Hematopoietic multipotent progenitor cell treated with erythropoietin and hydrocortisone succinate and interleukin-3 and kit ligand, for 6 days (in vitro differentiated cells): ENCODE measurements at places on chromosomes 2 and 18.

DNA sequence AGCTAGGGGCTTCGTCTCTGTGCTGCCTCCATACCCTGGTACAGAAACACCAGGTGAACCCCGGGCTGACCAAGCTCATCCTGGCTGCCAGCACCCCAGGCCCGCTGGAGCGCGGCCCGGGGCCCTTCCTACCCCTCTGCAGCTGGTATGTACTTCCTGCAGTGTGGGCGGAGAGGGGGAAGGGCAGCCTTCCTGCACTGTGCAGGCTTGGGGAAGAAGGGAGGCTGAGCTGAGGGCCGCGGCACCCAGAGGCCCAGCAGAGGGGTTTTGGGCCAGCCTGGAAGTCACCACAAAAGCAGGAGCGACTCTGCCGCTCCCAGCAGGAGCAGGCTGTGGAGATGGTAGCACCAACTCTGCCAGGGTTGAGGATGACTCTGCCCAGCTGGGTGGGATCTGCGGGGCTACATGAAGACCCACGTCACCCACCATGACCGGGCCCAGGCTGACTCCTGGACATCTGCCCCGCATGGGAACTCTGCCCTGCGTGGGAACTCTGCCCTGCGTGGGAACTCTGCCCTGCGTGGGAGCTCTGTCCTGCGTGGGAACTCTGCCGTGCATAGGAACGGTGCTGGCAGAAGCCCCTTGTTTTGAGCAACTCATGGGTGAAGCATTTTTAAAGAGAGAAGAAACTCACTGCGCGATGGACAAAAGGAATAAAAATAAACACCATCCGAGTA is 273.3 kb downstream of the NDUFA10 start:
- DNase-seq, result peak; percentile 32

- DNase-seq, result peak; percentile 68
These were observed 8.4 kb upstream of the NR4A2 start for GRCh38 chr2:156340804-156341451.

DNA sequence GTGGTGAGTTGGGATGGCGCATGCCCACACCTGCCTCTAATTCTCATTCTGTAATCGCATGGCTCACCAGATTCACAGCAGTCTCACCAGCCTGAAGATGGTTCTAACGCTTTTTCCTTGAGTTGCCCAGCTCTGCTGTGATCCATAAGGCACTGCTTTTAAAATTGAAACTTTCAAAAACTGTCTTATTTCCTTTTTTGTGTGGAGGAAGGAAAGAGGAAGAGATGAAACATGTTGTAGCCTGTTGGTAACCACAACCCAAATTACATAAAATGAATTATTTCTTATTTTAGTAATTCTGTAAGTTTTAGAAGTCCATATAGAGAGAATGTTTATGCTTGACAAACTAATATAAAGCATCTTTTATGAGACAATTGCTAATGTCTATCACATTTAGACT is 165.4 kb downstream of the RBM43 start:
- DNase-seq, result no peak

GRCh38 chr2:16621316-16621715 is 44.3 kb downstream of the CYRIA start:
- no peak for DNase-seq

- DNase-seq, result peak; percentile 64
These were observed 169.2 kb downstream of the CDH20 start for GRCh38 chr18:61502472-61502871.
